ENCODE measurements at places on chromosomes 6 and 20. TPM values are rescaled to one million over a fixed set of nuclear protein-coding genes. Genes with fewer than 3 reads are reported as not detected.

DNA sequence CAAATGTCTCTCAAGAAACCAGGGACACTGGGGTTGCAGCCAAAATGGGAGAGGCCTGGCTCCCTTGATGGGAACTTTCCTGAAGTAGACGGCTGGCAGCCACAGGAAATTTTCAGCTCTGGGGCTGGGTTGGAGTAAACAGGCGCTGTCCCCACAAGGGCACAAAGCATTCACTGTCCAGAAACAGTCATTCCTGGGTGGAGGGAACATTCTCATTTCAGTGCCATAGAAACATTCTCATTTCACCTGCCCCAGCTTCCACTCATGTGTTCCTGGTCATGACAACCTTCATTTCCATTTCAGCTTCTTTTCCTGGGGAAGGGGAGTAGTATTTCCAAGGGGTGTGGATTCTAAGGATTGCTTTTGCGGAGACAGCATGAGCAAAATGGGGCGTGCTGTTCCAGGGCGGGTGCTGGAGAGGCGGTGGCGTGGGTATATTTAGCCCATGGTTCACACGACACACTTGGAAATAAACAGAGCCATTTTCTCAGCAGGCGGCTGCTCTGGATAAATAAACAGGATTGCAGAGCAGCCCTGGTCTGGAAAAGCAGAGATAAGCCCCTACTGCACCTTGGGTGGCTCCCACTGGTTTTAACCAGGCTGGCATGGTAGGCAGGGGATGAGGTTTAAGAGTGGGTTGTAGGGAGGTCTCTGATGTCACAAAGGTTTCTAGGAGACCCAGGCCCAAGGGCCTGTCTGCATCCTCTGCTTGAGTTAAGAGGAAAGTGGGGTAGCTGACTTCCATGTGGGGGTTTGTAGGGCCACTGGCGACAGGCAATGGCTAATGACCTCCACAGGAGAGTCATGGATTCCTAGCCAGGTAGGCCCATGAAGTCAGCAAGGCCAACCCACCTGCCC lies 32.9 kb downstream of the COX4I2 start:
- DNase-seq = peak; percentile 51

DNA sequence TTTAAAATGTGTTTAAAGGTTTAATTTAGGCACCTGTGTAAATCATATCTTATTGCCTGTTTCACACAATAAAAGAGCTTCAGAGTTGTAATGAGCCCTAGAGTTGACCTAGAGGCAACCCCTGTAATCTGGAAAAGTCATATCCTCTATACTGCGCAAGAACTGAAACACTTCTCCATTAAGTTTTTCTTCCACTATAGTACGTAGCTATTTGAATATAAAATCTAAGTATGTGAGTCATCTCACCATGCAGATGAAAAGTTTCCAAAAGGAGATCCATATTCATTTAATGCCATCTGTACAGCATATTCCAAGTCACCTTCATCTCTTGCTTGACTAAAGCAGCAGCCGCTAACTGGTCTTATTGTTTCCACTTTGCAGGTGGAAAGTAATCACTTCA lies 26.0 kb upstream of the TAAR1 start:
- DNase-seq = no peak

- DNase-seq = no peak
Observed at GRCh38 chr6:162026843-162027242, 700.7 kb downstream of the PRKN start.

DNA sequence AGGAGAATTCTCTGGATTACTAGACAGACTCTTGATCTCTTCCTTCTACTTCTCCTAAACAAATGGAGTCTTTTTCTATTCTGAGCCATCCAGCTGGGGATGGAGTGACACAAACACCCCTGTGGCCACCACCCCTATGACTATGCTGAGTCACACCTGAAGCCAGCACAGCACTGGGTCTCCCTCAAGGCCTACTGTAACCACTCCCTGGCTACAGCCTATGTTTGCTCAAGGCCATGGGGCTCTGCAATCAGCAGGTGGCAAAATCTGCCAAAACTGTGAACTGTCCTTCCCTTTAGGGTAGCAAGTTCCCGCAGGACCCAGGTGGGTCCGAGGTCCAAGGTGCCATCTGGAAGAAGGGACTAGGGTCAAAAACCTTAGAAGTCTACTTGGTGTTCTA lies 132.3 kb downstream of the TINAG start:
- no peak for DNase-seq

- DNase-seq = no peak
Observed at GRCh38 chr6:114450631-114451030, 107.8 kb upstream of the HS3ST5 start.

DNA sequence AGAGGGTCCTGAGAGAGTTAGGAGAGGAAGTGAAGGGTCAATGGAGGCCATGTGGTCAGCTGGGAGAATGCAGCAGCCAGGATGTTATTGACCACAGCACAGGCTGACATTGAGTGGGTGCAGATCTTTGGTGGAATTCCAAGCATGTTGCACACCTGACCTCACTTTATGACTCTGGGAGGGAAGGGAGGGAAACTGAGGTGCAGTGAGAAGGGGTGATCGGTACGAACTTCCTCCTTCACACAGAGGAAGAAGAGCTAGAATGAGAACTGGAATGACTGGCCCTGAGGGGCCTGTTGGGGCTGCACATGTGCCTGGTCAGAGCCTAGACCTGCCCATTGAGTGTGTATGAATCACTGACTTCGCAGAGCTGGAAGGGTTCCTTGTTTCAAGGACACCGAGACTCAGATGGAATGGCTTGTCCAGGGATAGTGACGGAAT lies 9.8 kb downstream of the FAM83D start:
- DNase-seq = no peak

DNA sequence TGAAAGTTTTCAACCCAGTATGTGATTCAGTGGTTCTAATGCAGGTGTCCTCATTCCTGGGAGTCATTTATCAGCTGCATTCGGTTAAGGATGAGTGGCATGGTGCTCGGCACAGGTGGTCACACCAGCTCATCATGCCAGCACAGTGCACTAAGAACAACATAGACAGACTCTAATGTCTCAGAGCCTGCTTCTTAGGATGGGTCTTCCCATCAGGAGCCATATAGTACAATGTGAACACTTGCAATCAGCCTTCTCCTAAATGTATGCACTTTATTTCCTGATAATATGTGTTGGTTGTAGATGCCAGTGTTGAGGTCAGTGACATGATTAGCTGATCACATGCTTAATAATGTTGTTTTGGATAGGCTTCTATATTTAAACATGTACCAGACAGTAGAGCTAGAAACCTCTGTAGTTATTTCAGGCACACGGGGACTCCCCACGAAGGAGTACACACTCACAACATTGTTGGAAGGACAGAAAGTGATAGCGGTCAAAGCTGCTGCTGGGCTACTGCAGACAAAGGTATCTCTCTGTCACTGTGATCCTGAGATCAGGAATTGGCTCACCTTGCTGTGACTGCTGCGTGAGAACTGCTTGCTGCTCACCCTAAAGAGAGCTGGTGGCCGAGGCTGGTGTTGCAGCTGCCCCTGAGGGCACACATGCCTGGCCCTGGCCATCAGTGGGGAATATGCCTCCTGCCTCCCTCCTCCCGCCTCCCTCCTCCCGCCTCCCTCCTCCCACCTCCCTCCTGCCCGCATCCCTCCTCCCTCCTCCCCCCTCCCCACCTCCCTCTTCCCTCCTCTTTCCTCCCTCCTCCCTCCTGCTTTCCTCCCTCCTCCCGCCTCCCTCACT lies 195.4 kb downstream of the SMOC2 start:
- DNase-seq = no peak

- DNase-seq = no peak
Observed at GRCh38 chr6:143262859-143263258, 187.6 kb downstream of the ADAT2 start.

DNA sequence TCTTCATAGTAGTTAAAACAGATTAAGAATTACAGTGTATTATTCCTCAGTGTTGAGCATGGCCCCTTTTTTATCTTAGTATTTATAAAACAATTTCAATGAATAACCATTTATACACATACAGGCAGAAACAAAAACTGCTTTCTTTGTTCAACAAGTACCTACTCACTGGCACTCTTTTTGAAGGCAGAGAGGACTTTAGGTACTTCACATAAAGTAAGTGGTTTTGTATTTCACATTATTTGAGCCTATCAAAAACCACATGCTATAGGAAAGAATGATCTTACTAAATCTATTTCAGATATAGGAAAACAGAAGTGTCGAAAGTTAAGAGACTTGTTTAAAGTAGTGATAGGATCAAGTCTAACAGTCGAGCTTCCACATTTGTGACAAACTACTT lies 73.8 kb downstream of the PRKN start:
- DNase-seq = no peak

- no peak for DNase-seq
Observed at GRCh38 chr6:57342148-57342669, 24.8 kb downstream of the PRIM2 start.

- DNase-seq = no peak
Observed at GRCh38 chr6:133083248-133083967, 157.7 kb upstream of the EYA4 start.

GRCh38 chr6:102402635-102403329 lies 1009.3 kb downstream of the GRIK2 start:
- DNase-seq = no peak

DNA sequence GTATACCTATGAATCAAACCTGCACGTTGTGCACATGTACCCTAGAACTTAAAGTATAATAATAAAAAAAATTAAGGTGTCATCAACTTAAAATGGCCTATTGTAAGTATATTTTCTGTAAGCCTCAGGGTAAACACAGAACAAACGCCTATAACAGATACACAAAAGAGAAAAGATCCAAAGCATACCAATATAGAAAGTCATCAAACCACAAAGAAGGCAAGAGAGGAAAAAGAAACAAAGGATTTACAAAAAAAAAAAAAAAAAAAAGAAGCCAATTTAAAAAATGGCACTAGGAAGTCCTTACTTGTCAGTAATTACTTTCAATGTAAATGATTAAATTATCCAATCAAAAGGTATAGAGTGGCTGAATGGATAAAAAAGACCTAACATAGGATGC lies 24.6 kb upstream of the ASF1A start:
- DNase-seq = no peak

DNA sequence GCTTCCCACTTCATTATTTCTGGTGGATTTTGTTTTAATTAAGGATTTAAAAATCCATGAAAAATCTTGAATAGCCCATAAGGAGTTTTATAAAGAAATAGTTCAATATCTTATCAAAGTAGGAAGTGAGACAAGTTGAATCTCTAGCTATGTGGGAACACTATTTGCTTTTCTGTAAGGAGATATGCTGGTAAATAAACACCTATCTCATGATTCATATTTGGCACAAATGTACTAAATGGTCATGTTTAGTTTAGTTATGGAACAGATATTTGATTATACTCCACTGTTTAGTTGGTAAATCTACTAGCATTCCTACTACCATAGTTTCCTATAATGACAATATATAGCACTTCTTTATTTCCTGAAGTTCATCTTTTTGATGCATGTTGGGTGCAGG lies 239.9 kb upstream of the CEP162 start:
- DNase-seq = no peak

DNA sequence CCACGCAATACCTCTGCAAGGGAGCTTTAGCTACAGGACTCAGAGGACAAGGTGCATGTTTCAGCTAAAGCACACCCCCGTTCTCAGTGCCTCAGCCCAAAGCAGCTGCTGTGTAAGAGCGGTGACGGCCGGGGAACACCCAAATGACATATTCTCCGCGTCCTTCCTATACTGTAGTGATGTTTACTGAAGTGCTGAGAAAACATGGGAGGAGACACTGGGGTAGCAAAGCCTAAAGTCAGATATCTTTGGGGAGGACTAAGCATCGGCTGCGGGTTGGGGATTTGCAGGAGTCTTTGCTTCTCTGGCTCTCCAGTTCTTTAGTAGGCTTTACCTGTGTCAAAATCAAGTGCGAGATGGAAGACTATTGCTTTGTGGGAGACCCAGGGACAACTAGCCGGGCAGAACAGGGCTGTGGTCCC lies 1.7 kb downstream of the SLC22A23 start:
- DNase-seq = no peak

SOBP gene
- total RNA-seq = 11.0 TPM

LAMP5 gene
- 0.66 TPM for total RNA-seq

KHDRBS2 gene
- total RNA-seq = 1.2 TPM

SYCP2L gene
- total RNA-seq = 0.37 TPM

GLP1R gene
- total RNA-seq = 0.06 TPM

MUC21 gene
- 7.1 TPM for total RNA-seq

DNAH8 gene
- total RNA-seq = 0.03 TPM

GSTA3 gene
- total RNA-seq = not detected

PPDPF gene
- 793 TPM for total RNA-seq
